NCI-H1930 (cell line): ENCODE measurements at places on chromosomes 5 and 9.

DNA sequence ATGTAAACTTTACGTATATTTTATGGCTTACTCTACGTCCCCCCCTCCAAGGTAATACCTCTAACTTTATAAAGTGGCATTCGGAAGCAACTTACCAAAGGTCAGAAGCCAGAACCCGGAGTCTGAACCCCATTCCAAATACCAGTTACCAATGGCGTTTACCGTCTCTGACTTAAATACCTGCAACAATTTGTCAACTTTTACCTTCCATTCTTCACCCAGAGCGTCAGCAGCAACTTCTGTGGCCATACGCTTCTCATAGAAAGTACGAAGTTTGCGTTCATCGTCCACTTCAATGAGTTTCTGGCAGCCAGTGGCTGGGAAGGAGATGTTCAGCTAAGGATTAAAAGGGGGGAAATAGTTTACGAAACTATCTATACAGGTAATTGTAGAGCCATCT, 753 bp downstream of the RPS6 start:
- DNase-seq, result no peak

DNA sequence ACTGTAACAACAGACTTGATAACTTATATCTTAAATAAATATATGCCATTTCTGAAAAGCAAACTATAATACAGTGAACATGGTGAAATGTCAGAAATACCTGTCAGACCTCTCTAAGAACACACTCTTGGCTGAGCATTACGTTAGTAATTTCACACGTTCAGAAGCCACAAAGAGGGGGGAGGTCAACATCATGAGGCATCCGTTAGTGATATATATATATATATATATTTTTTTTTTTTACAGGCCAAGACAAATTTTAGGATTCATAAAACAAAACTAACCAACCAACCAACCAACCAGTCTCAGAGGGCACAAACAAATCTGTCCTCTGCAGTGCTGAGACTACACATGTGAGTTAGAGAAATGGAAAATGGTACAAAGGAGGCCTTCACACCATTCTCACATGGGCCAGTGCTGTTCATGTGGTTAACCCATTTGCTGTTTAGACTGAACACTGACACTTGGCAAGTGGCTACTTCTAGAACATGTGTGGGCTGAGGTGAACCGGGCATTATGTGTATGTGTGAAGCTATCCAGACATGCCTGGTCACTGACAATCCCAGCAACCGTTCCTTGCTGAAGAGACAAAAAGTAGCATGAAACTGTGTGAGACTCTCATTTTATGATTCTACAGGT, 54.5 kb downstream of the ELL2 start:
- no peak for DNase-seq

GRCh38 chr5:168356592-168356991, 65.1 kb downstream of the WWC1 start:
- no peak for DNase-seq

- no peak for DNase-seq
These were observed 511.8 kb downstream of the ELAVL2 start for GRCh38 chr9:23314247-23314646.

DNA sequence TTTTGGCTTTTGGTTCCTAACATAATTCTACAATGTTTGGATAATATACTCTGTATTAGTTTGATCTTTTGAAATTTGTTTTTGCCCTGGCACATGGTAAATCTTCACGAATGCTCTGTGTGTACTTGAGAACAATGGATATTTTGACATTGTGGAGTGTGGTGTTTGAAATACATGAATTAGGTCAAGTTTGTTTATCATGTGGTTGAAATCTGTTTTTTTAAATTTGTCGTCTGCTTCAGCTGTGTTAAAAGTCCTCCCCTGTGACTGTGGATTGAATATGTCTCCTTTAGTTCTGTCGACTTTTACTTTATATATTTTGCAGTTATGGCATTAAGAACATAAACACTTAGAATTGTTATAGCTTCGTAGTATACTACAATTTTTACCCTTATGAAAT, 60.3 kb downstream of the DUSP1 start:
- DNase-seq, result no peak
